ENCODE measurements at places on chromosomes 1 and 21.

GRCh38 chr21:44522753-44523204 lies 17.2 kb downstream of the KRTAP10-1 start:
- no peak for DNase-seq

GRCh38 chr1:177067752-177068410 lies 96.6 kb downstream of the ASTN1 start:
- no peak for DNase-seq

DNA sequence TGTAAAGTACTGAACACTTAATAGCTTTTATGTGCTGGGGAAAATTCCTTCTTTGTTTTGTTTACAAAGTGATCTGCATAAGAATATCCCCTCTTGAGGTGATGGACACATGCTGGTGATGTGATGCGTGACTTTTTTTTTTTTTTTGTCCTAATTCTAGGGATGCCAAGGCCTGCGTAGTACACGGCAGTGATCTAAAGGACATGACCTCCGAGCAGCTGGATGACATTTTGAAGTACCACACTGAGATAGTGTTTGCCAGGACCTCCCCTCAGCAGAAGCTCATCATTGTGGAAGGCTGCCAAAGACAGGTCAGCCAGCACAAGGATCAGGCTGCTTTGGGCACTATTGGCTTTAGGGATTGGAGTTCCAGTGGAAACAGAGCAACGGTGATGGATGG lies 24.7 kb downstream of the ATP1A1 start:
- DNase-seq: no peak

- no peak for DNase-seq
These were observed 49.0 kb downstream of the TOR1AIP2 start for GRCh38 chr1:179828554-179829110.

- no peak for DNase-seq
These were observed 797 bp downstream of the WDR47 start for GRCh38 chr1:109040989-109041620.

DNA sequence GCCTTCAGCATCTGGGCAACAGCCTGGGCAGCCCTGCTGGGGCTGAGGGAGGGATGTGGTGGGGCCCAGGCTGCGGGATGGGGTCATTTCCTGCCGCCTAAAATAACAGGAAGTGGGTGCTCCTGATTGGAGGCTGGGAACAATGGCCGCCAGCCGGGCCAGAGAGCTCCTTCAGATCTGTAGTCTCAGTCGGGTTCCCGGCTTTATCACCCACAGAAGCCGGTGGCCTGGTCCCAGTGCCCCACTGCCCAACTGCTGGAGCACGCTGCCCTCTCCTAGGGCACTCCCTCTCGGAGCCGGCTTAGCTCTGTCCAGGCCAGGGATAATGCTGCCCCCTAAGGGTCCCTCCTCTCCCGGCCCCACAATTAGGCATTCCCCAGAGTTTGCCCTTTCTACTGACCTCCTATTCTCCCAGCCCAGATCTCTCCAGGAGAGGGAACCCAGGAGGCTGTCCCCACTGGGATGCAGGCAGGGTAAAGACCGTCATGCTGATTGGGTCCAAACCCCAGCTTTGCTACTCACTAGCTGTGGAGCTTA lies 5.1 kb downstream of the MAP7D1 start:
- DNase-seq: peak; percentile 77

- no peak for DNase-seq
These were observed 54.5 kb downstream of the MAGI3 start for GRCh38 chr1:113444857-113445256.

DNA sequence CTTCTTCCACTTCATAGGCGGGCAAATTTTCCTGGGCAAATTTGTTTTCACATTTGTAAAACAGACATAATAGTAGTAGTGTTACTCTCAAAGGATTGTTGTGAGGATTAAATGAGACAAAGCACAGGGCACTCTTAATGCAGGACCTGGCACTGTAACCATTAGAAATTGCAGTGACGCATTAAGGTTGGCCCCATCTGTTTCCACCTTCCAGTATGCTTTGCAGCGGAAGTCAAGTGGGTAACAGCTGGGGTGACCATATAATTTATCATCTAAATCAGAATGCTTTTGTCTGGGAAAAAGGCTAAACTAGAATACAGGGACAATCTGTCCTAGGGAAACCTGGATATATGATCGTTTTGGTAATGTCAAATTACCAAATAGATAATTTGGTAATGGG lies 132.5 kb upstream of the CACHD1 start:
- DNase-seq: no peak

GRCh38 chr1:36301220-36301619 lies 4.9 kb upstream of the SH3D21 start:
- no peak for DNase-seq

DNA sequence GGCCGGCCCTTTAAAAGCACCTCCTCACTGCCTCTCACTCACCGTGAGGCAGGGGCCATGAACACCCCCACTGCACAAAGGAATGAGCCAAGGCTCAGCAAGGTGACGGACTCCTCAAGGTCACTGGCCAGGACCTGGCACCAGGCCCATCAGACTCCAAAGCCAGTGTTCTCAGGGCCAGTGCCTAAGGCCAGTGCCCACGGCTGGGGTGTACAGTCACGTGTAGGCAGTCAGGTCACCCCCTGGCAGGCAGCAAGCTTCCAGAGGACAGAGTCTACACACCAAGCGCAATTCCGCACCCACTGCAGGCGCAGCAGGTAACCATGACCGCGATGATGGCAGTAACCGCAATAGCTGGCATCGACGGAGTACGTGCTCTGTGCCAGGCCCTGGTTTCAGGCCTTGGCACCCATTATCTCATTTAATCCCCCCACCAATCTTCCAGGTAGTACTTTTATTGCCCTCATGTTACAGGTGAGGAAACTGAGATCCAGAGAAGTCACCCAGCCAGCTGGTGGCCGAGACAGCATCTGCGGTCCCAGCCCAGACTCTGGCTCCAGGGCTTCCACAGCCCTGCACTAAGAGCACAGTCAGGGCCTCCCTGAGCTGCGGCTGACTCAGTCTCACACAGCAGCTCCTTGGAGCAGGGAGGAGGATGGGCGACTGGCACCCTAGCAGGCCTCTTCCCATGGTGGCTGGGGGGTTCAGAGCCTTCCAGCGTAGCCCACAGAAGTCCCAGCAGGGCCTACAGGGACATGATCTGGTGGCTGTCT lies 27.0 kb downstream of the RAP1GAP start:
- DNase-seq: no peak

DNA sequence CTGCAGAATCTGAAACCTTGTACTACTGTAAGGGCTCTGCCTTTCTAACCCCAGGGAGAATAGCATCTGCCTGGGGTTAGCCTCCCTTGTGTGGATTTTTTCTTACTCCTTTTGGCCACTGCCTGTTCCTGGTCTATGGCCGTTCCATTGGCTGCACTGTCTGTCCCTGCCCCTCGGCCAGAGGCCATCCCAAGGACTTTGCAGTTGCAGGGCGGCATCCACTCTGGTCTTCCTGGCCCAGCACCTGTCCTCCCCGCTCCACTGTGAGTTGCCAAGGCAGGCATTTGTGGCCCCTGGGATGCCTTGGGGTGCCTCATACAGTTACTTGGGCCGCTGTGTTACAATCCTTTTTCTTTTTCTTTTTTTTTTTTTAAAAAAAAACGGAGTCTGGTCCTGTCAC lies 45.8 kb downstream of the PDE9A start:
- DNase-seq: no peak

- DNase-seq: peak; percentile 23
These were observed 10.0 kb downstream of the SELL start for GRCh38 chr1:169701261-169702005.

GRCh38 chr1:8789314-8790214 lies 27.9 kb downstream of the RERE start:
- DNase-seq: no peak

- peak; percentile 22 for DNase-seq
These were observed 71.5 kb downstream of the HHAT start for GRCh38 chr1:210400043-210400840.

- DNase-seq: no peak
These were observed 520.8 kb upstream of the ADAMTS5 start for GRCh38 chr21:27487676-27488075.

DNA sequence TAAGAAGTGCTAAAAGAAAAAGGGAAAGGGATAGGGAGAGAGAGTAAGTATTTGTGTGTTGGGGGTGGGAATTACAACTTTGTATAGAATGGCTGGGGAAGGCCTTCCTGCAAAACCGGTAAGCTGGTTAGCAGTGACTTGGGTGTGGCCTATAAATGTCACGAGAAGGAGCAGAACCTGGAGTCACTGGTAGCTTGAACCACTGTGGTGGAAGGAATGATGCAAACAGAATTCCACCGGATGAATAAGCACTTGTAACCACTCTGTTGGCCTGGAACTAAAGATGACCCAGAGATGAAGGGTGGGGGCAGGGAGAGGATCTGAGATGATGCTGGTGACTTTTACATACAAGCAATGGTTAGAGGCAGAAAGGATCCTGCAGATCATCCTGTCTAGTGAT lies 8.9 kb downstream of the XKR8 start:
- DNase-seq: no peak

- no peak for DNase-seq
These were observed 663.7 kb downstream of the PTPRC start for GRCh38 chr1:199302554-199302953.

GRCh38 chr1:59225594-59226316 lies 71.1 kb upstream of the FGGY start:
- no peak for DNase-seq

- no peak for DNase-seq
These were observed 15.0 kb downstream of the TM2D1 start for GRCh38 chr1:61709908-61710289.

GRCh38 chr1:21397813-21398188 lies 42.1 kb upstream of the NBPF3 start:
- DNase-seq: peak; percentile 31

- no peak for DNase-seq
These were observed 89.0 kb downstream of the MACF1 start for GRCh38 chr1:39293375-39294070.

GRCh38 chr1:5727871-5728643 lies 264.2 kb downstream of the NPHP4 start:
- no peak for DNase-seq

- DNase-seq: no peak
These were observed 10.6 kb upstream of the LRRC39 start for GRCh38 chr1:100188617-100189016.

- DNase-seq: no peak
These were observed 6.9 kb upstream of the SLC35F3 start for GRCh38 chr1:233897325-233898162.

- DNase-seq: no peak
These were observed 49.4 kb downstream of the FRRS1 start for GRCh38 chr1:99717005-99717404.

DNA sequence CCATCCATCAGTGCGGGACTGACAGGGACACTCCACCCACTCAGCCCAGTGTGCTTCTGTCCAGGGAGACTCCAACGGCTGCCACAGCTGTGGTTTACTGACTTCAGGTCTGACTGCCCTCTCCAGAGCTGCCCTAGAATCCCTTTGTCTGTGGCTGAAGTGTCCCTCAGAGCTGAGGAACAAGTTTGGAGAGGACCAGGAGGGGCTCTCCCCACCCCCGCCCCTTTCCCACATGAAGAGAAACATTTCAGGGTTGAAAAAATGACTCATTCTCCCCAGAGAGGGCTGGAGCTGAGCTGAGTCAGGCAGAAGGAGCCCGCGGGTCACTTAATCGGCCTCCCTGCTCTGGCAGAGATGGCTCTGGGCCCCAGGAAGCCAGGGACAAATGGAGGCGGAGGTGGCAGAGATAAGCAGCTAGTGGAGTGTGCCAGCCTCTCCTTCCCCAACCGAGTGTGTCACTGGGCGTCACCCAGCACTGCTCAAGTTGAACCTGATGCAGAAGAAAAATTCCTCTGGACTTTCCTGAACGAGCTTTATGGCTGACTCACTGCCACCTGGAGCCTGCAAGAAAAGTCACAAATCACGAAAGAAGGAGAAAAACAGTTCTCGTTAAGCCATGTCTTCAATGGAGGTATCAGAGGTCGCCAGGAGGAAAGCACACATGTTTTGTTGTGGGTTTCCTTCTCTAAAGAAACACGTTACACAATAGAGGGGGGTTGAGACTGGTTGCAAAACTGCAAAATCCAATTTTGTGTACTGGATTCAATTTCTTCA lies 34.3 kb upstream of the ECE1 start:
- DNase-seq: peak; percentile 76

- peak; percentile 66 for DNase-seq
These were observed 1.6 kb downstream of the TTC13 start for GRCh38 chr1:230976825-230977747.

GRCh38 chr1:74728736-74729135 lies 4.1 kb downstream of the CRYZ start:
- DNase-seq: no peak

- DNase-seq: no peak
These were observed 102.7 kb downstream of the HMGB4 start for GRCh38 chr1:33966346-33967141.

DNA sequence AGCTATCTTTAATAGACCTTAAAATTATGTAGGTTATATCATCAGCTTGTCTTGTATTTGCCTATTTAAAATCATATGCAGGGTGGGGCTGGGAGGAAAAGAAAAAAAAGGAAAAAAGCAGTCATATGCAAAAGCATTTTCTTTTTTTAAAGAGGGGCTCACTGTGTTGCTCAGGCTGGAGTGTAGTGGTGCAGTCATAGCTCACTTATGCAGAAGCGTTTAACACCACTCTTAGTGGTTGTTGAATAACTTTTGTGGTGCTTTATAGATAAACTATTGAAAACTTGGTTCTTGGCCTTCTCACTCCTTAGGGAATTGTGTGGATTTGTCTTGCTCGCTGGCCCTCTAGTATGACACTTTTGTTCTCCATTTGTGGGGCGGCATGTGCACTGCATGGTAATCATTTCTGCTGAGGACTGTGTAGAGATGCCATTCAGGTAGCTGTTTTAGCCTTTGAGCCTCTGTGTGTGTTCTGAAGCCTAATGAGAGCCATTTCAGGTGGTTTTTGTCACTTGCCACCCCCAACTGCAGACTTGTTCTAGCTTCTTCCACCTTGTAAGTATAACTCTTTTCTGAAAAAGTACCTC lies 77.8 kb downstream of the KIF1B start:
- DNase-seq: no peak

- peak; percentile 39 for DNase-seq
These were observed at the start of gene LRRC71 for GRCh38 chr1:156920233-156921052. Gene LRRC71 (plus strand): TSS chr1:156920632. CDS start chr1:156920804, 172 bp downstream.

DNA sequence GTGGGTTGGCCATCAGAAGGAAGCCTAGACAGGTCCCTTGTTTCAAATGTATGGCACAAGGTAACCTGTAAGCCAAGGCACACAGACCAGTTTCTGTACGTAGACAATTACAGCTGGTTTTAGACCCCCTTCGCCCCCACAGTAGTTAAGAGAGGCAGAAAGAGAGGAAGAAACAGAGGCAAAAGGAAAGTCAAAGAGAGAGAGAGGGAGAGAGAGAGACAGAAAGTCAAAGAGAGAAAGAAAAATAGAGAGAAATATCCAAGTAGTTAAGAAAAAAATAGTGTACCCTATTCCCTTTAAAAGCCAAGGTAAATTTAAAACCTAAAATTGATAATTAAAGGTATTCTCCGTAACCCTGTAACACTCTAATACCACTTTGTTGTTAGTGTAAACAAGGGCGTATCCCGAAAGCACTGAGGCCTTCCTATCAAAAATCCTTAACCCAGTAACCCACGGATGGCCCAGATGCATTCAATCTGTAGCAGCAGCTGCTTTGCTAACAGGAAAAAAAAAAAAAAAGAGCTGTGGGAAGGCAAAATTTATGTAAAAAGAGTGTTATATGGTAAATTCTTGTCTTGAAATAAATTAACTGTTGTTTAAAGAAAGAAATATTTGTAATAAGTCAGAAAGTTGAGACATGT lies 49.4 kb downstream of the ADCY10 start:
- no peak for DNase-seq

All from CD4-positive, alpha-beta T cell treated with Interleukin-1 beta for 1 hour (primary cell).